T-helper 17 cell (primary cell): ENCODE measurements at places on chromosomes 12 and 14.

- no peak overlapping the region for H3K4me3 ChIP-seq
- peaks cover 8% of the 10 kb centered on the region for H3K4me1 ChIP-seq
- no peak overlapping the region for H3K27ac ChIP-seq
- no peak for DNase-seq
- H3K36me3 ChIP-seq: no peaks in the 10 kb centered on the region
These were observed 83.2 kb upstream of the PWP1 start for GRCh38 chr12:107602446-107602845.

- H3K27me3 ChIP-seq: peaks cover 32% of the 10 kb centered on the region
- no peak overlapping the region for H3K4me3 ChIP-seq
- DNase-seq: no peak
- no peaks in the 10 kb centered on the region for H3K36me3 ChIP-seq
These were observed 276.2 kb downstream of the EMP1 start for GRCh38 chr12:13472690-13473089.

- H3K27ac ChIP-seq: no peak overlapping the region
- H3K27me3 ChIP-seq: no peaks in the 10 kb centered on the region
- H3K4me1 ChIP-seq: peaks cover 31% of the 10 kb centered on the region
- peaks cover 2% of the 10 kb centered on the region for H3K36me3 ChIP-seq
These were observed 46.5 kb downstream of the ARID2 start for GRCh38 chr12:45775964-45776363.

- no peaks in the 10 kb centered on the region for H3K27me3 ChIP-seq
- H3K4me3 ChIP-seq: no peak overlapping the region
- no peaks in the 10 kb centered on the region for H3K36me3 ChIP-seq
- no peak overlapping the region for H3K27ac ChIP-seq
These were observed 8.8 kb downstream of the BCL7A start for GRCh38 chr12:122030424-122031035.

- no peak overlapping the region for H3K27ac ChIP-seq
- DNase-seq: no peak
- no peak overlapping the region for H3K4me3 ChIP-seq
- H3K4me1 ChIP-seq: no peaks in the 10 kb centered on the region
- H3K36me3 ChIP-seq: no peaks in the 10 kb centered on the region
These were observed 385.9 kb downstream of the BMP4 start for GRCh38 chr14:53570411-53571387.

GRCh38 chr14:61335049-61335448, 13.7 kb downstream of the PRKCH start:
- peak overlapping the region; percentile 100 for H3K27ac ChIP-seq
- H3K4me1 ChIP-seq: peaks cover 66% of the 10 kb centered on the region
- no peaks in the 10 kb centered on the region for H3K27me3 ChIP-seq

- H3K4me3 ChIP-seq: no peak overlapping the region
- peaks cover 47% of the 10 kb centered on the region for H3K27me3 ChIP-seq
- H3K27ac ChIP-seq: no peak overlapping the region
- peaks cover 3% of the 10 kb centered on the region for H3K4me1 ChIP-seq
- DNase-seq: no peak
These were observed 179.9 kb downstream of the PTPRO start for GRCh38 chr12:15502211-15502610.

DNA sequence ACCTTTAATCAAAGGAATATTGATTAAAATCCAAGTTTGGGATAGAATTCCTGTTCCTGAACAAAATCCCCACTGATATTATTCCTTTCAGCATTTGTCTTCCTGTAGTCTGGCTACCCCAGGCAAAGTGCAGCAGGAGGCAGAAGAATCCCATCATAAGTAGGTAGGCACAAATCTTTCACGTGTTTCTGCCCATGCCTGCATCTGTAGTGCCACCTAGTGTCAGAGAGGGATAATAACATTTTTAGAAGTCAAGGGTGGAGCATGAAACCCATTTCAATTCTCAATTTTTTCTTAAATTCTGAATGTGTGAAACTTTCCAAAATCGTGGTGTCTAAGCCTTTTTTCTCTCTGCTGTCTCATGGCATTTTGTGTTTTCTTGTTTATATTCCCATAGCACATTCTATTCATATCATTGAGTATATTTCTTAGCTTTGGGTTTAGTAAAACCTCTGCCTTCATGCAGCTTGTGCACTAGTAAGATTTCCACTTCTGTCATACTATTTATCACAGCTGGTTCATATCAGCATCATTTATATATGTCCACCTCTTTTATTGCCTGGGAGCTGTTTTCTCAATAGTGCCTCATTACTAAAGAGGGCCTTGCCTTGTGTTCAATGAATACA, 47.8 kb upstream of the RERG start:
- H3K4me3 ChIP-seq: no peak overlapping the region
- no peak overlapping the region for H3K27ac ChIP-seq
- peaks cover 19% of the 10 kb centered on the region for H3K27me3 ChIP-seq
- peaks cover 4% of the 10 kb centered on the region for H3K36me3 ChIP-seq

DNA sequence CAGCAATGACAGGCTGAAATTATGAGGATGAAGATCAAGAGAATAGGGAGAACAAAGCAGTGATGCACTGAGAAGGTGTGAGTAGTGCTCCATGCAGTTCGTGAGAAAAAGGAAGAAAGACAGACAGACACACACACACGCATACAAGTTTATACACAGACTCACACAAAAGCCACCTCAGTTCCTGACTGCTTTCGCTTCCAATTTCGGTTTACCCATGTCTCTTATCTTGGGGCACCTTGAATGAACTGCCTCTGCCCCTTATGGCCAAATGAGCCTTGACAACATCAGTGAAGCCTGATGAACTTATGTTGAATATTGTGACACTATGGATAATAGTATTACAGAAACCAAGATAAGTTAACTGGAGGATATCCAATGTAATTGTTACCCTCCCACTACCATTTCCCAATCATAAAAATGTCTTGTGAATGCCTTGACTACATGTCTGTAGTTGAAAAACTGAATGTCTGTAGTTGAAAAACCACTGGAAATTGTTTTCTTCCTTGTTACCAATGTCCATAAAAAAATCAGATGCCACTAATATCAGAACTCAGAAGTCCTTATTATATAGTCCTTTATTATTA, 380.4 kb upstream of the DDHD1 start:
- H3K36me3 ChIP-seq: no peaks in the 10 kb centered on the region
- H3K4me3 ChIP-seq: no peak overlapping the region
- H3K27me3 ChIP-seq: no peaks in the 10 kb centered on the region
- H3K4me1 ChIP-seq: no peaks in the 10 kb centered on the region
- no peak for DNase-seq
- H3K27ac ChIP-seq: no peak overlapping the region

DNA sequence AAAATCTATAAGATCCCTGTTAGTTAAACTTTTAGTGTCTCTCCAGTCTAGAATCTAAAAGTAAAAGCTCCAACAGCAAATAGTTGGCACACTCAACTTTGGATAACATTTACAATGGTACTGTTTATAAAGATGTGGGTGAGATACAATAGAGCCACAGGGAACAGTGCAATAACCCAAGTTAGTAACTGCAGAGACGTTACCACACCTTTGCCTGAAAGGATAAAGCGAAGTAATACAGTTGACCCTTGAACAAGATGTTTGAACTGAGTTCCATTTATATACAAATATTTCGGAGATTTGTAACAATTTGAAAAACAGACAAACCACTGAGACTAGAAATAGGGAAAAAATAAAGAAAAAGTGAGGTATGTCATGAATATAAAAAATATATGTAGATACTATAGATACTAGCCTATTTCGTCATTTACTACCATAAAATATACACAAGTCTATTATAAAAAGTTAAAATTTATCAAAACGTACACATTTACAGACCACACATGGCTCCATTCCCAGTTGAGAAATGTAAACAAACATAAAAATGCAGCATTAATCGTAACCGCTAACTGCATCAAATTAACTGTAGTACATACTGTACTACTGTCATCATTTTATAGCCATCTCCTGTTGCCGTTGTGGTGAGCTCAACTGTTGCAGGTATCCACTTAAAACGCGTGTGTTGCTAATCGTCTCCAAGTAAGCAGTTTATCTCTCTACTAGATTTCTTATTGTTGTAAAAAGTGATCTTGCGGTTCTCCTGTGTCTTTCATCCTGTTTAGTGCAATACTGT, 56.5 kb upstream of the HIF1A start:
- H3K4me1 ChIP-seq: no peaks in the 10 kb centered on the region
- no peak overlapping the region for H3K27ac ChIP-seq
- no peaks in the 10 kb centered on the region for H3K27me3 ChIP-seq
- no peak for DNase-seq

- H3K4me3 ChIP-seq: no peak overlapping the region
- H3K27me3 ChIP-seq: no peaks in the 10 kb centered on the region
- no peak overlapping the region for H3K27ac ChIP-seq
- H3K36me3 ChIP-seq: no peaks in the 10 kb centered on the region
- H3K4me1 ChIP-seq: no peaks in the 10 kb centered on the region
These were observed 90.8 kb downstream of the LIN7A start for GRCh38 chr12:80846952-80847351.

- DNase-seq: no peak
- H3K36me3 ChIP-seq: peaks cover 7% of the 10 kb centered on the region
- H3K4me3 ChIP-seq: peak overlapping the region; percentile 88
These were observed 17.8 kb downstream of the ELK3 start for GRCh38 chr12:96211988-96212387.

GRCh38 chr12:132003846-132004245, 54.1 kb downstream of the EP400 start:
- peaks cover 6% of the 10 kb centered on the region for H3K4me1 ChIP-seq
- H3K4me3 ChIP-seq: no peak overlapping the region
- DNase-seq: no peak
- peaks cover 17% of the 10 kb centered on the region for H3K36me3 ChIP-seq

DNA sequence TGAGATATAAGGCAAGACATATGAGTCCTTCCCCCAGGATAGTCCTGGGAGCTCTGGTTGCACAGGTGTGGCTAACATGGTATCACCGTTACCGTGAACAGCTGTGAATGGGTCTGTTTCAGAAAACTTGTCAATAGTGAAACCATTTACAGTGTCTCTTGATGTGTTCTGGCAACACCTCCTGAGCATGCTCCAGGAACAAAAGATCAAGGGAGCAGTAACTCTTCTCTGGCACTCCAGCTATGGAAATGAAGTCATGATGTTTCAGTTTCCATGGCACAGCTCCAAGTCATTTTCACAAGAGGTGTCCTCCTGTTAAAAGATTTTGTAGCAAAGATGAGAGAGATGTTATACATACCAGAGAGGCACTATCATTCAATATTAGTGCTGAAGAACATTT, 253.7 kb downstream of the SNAPC1 start:
- no peak for DNase-seq
- peaks cover 2% of the 10 kb centered on the region for H3K36me3 ChIP-seq
- H3K4me3 ChIP-seq: no peak overlapping the region
- no peaks in the 10 kb centered on the region for H3K4me1 ChIP-seq
- no peak overlapping the region for H3K27ac ChIP-seq
- H3K27me3 ChIP-seq: peaks cover 16% of the 10 kb centered on the region

DNA sequence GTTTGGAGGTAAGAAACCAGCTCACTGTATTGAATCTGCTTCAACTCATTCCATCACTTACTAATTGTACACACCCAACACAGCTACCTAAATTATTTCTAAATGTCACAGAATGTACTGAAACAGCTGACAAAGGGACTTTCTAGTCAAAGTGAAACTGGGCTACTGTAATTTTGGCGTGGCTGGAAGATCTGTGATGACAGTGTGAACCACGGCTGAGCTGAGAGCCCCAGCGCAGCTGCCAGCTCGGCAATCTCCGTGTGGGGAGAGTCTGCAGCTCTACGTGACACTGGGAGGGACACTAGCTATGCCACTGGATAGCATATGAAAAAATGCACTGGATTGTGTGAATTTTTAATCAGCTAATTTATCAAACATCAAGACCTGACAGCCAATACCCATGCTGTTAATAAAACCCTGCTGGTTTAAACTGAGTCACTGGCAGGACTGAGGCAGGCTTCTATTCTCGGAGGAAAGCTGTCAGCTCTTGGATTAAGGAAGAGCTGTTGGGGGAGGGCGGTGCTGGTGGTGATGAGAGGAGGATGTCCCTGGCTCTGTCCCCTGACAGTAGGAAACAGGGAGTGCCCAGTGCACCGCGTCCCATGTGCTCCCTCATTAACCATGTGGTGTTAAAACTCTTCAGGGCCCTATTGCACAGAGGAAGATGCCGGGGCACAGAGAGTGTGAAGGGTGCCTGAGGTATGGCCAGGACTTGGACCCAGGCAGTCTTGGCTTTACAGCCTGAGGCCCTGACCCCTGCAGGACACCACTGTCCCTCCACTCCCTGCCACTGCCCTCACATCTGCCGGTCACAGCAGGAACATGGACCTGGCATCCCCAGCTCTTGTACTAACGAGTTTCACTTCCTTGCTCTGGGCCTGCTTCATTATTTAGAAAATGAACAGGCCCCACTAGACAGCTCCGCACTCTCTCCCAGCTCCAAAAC, 13.3 kb downstream of the SLC15A4 start:
- peak overlapping the region; percentile 83 for H3K4me3 ChIP-seq
- no peaks in the 10 kb centered on the region for H3K27me3 ChIP-seq
- peak overlapping the region; percentile 90 for H3K27ac ChIP-seq

- no peak overlapping the region for H3K4me3 ChIP-seq
- no peak for DNase-seq
- no peaks in the 10 kb centered on the region for H3K27me3 ChIP-seq
- H3K4me1 ChIP-seq: peaks cover 7% of the 10 kb centered on the region
- H3K36me3 ChIP-seq: no peaks in the 10 kb centered on the region
These were observed 29.2 kb downstream of the ACADS start for GRCh38 chr12:120754792-120755191.

DNA sequence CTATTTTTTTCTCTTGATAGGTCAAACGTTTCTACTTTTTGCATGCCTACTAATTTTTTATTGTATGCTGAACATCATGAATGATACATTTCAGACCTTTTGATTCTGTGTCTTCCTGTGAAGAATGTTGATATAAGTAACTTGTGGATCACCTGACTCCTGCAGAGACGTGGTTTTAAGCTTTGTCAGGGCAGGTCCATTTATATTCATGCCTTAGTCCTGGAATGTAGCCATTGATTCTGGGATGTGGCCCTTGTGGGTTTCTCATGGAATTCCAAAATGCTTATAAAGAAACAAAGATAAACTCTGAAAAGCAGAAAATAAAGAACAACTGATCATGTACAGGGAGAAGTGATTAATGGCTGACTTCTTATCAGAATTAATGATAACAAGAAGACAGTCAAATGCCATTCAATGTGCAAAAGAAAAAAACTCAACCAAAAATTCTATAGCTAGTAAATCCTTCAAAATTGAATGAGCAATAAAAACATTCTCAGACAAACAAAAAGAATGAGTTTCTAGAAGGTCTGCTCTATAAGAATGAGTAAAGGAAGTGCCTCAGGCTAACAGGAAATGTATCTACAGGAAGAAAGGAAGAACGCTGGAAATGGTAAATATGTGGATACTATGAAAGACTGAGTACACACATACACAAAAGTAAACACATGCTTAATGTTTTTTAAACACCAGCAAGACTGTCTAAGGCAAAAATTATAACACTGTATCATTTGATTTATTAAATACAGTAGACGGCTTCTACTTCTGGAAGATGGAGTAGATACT, 284.8 kb upstream of the DIO3 start:
- no peak overlapping the region for H3K4me3 ChIP-seq
- no peak overlapping the region for H3K27ac ChIP-seq
- no peaks in the 10 kb centered on the region for H3K4me1 ChIP-seq
- DNase-seq: no peak
- H3K36me3 ChIP-seq: peaks cover 4% of the 10 kb centered on the region

GRCh38 chr12:130213249-130213648, 51.0 kb downstream of the FZD10 start:
- H3K27ac ChIP-seq: no peak overlapping the region
- no peaks in the 10 kb centered on the region for H3K36me3 ChIP-seq
- H3K4me3 ChIP-seq: no peak overlapping the region
- no peaks in the 10 kb centered on the region for H3K27me3 ChIP-seq
- no peak for DNase-seq
- H3K4me1 ChIP-seq: no peaks in the 10 kb centered on the region
